A549 (cell line): ENCODE measurements at places on chromosomes 3 and 15.

DNA sequence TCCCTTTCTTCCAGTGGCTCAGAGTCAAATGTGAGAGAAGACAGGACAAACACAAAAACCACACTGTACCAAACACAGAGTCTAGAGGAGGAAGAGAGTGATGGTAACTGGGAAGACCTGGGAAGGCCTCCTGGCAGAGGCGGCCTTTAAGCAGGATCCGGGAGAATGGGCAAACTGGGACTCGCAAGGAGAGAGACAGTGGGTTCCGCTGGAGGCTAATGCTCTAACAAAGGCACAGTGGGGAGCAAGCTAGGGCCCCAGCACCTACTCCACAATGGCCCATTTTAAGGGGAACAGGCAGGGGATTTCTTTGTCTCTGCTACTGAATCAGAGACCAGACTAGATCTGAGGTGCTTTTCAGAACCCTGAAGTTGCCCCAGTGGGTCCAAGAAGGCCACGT is 81.4 kb upstream of the HES1 start:
- DNase-seq: no peak

DNA sequence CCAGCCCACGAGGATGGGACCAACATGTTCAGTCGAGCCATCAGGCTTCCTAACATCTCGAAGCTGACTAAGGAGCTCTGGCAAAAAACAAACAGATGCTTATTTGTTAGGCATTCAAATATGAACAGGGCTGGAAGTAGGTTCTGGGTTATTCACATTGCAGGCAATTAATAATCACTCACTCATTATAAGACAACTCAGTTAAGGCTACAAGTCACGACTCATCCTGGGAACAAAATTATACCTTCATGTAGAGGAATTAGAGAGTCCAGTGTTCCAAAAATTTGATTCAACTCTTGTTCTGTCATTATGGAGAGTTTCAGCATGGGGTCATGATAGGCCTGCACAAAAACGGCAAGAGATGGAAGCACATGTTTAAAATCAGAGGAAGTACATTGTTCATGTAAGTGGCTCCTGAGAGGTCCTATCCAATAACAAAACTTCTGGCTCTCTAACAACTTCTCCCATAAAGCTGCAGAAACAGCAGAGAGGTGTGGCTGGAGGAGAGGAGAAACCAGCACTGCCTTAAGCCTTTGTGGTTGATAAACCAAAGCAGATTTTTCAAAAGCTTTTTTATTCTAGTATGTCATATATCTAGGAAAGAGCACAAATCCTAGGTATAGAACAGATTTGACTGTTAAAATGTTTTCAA is 50.6 kb downstream of the ARHGEF3 start:
- no peak for DNase-seq

- peak; percentile 53 for DNase-seq
Observed at GRCh38 chr3:152405915-152406802, 137.4 kb downstream of the MBNL1 start.

GRCh38 chr3:157906627-157907026 is 199.6 kb downstream of the SHOX2 start:
- DNase-seq: peak; percentile 4

DNA sequence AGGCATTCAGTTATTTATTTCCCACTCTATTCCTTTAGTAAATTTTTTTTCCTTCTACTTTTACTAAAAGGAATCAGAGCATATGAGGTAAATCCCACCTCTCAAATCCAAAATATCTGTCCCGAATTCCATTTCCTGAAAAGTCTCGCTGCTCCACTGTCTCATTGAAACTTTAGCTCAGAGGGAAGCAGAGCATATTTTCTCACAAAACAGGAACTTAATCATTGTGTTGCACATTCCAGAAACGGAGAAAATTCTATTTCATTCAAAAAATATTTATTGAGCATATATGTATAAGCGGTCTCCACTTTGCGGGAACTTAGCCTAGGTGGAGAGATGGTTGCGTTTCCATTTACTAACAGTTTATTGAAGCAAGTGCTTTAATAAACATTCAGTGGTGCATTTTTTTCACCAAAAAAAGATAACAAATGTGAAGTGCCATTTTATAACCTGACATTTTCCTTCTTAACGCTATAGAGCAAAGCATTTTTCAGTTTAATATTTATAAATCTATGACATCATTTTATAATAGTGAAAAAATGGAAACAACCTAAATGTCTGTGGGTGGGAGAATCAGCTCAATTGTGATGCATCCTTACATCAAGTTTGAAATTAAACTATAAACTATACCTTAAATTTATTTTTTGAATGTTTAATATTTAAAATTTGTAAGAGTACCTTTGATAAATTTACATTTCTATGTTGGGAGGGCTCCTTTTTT is 67.2 kb upstream of the CSTA start:
- DNase-seq: no peak

GRCh38 chr3:134066158-134066541 is 36.4 kb upstream of the SLCO2A1 start:
- no peak for DNase-seq

- DNase-seq: no peak
Observed at GRCh38 chr3:127027811-127028548, 45.1 kb downstream of the PLXNA1 start.

- no peak for DNase-seq
Observed at GRCh38 chr3:78130741-78131290, 1090.9 kb downstream of the ROBO2 start.

GRCh38 chr15:61994216-61994615 is 66.0 kb downstream of the VPS13C start:
- DNase-seq: no peak

DNA sequence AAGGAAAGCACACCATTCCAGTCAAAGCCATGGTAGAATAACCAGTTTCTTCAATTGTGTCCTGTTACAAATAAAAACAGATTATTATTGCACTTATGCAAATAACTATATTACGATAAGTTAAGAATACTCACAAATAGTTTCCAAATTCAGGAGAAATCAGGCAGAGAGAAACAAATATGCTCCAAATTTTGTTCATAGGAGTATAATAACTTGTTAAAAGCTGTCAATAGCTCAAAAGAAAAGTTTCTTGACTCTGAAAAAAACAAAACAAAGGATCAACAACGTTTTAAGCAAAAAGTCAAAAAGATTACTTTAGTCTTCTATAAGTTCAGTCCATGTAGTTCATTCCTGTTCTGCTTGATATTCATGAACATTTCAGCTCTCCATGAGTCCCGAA is 59.7 kb upstream of the BDH1 start:
- no peak for DNase-seq

DNA sequence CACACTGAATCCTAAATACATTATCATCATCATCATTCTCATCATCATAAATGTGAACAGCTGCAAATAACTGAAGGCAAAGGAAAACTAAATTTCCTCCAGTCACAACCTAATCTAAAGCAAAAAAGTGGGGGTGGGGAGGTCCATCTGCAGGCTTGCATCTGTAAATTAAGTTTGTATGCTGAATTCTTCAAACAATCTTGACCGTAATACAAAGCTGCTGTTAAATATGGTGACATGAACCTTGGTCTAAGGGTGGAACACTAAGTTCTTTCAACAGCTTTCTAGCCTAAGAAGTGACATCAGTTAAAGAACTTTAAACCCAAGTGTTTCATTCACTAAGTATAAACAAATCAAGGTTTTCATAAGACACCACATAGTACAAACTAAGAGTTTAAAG is 4.3 kb downstream of the LRRFIP2 start:
- no peak for DNase-seq

DNA sequence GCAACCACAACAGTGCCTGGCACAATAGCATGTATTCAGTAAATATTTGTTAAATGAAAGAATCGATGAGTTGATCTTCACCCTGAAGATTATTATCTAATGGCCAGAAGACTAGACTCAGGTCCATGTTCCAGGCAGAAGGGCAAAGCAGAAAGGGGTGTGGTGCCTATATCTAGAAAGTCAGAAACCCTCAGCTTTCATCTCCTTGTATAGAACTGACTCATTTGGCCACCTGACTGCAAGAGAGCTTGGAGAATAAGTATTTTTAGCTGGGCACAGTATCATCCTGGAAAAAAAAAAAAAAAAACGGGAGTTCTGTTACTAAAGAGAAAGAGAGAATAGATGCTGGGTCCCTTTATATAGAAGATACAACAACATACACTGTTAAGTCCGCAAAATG is 69.7 kb upstream of the SPRED1 start:
- no peak for DNase-seq

DNA sequence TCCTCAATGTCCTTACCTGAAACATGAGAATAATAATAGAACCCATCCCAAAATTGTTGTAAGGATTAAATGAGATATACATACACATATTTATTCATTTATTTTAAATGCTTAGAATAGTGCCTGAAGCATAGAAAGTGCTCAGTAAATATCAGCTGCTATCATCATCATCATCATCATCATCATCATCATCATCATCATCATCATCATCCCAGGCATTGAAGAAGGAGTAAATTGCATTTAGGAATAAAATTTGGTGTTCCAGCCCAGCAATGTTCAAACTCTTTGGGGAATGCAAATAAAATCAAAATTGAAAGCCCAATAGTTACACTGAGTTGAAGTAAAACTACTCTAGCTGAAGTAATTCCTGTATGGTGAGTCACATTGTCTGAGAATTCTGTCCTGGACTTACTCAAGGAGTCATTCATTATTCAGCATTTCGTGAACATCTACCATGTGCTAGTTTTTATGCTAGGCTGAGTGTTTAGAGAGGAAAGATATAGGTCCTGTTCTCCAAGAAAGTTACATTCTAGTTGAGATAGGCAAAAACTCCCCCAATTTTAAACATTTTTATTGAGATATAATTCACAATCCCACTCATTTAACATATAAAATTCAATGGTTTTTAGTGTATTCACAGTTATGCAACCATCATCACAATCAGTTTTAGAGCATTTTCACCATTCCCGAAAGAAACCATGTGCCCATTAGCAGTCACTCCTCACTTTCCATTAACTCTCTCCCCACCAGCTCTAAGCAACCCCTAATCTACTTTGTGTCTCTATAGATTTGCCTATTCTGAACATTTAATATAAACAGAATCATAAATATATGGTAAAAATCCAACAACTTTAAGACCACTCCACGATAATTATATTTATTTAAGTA is 107.2 kb downstream of the FRMD5 start:
- peak; percentile 58 for DNase-seq
